Stimulated activated CD4-positive, alpha-beta T cell treated with anti-CD3 and anti-CD28 coated beads, Interleukin-4, amount 100 ng/mL, for 24 hours (primary cell): ENCODE measurements at places on chromosomes 5 and 9.

- DNase-seq, result no peak
Measured at GRCh38 chr5:36521838-36522745, 84.3 kb upstream of the SLC1A3 start.

DNA sequence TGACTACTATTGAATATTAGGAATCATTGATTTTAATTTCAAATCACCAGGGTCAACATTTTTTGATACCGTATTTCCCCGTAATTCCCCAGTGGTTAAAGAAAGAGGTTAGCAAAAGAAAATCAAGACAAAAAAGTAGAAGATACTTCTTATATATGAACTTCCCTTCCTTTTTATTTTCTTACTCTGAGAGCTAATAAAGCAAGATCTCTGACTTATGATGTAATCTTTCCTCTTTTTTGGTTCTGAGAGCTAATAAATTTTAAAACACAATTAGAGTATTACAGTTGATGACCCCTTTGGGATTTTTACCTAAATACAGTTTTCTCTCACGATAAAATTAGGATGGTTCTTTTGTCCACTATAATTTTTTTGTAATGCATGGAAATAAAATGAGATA lies 9.2 kb upstream of the FYB1 start:
- no peak for DNase-seq

- no peak for DNase-seq
Measured at GRCh38 chr9:86039991-86040860, 59.1 kb downstream of the GOLM1 start.

DNA sequence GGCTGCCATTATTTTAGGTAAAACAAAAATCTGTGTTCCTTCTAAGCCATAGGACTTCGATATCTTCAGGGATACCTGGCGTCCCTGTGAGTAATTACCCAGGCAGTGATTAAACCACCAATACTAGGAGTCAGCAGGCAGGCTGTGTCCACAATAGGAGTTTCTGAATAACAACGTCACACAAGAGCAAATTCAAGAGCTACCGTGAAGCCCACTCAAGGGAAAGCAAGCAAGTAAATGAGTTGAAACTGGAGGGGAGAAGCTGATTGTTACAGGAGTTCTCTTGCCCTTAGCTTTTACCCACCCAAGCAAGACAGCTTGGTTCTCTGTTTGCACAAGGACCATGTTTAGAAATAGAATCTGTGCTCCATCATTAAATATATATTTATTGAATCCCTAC lies 50.8 kb downstream of the SEMA5A start:
- DNase-seq, result no peak

GRCh38 chr5:40475561-40475960 lies 204.2 kb upstream of the PTGER4 start:
- no peak for DNase-seq
